ENCODE measurements at places on chromosomes 5 and 9. TPM values are rescaled to one million over a fixed set of nuclear protein-coding genes. Genes with fewer than 3 reads are reported as not detected.

- no peak for DNase-seq
These were observed 44.9 kb downstream of the PFDN1 start for GRCh38 chr5:140258016-140258415.

DNA sequence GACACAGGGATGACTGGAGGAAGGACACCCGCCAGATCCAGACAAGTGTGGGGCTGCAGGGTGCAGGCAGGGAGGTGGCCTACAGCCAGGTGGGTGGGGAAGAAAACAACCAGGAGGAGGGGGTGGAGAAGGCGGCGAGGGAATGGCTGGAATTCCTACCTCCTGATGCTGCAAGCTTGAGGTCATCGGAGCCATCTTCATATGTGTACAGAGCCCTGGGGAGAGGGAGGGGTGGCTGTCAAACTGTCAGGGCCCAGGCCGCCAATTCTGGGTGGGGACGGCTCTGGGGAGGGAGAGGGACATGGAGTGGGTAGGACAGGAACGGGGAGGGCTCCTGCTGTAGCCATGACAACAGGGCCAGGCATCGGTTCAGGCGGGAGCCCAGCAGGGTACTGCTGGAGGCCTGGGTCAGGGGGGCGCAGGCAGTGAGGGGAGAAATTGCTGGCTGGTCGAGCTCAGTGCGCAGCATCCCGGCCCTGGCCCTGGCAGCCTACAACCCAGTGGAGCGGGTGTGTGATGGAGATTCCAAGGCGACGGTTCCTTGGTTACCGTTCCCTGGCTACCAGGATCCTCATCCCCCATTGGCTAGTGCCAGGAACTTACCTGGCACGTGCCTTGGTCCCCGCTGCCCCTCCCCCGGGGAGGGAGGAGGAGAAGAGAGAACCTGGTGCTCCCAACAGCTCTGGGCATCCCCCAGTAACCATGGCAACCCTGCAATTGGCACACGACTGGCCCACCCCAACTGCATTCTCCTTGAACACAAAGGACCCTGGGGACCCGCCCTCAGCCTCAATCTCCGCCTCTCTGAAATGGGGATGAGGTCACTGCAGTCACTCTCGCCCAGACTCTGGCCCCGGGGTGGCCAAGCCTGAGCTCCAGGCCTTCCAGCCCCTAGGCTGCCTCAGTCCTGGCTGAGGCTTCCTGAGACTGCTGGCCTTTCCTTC, 4.5 kb downstream of the DBN1 start:
- no peak for DNase-seq

DNA sequence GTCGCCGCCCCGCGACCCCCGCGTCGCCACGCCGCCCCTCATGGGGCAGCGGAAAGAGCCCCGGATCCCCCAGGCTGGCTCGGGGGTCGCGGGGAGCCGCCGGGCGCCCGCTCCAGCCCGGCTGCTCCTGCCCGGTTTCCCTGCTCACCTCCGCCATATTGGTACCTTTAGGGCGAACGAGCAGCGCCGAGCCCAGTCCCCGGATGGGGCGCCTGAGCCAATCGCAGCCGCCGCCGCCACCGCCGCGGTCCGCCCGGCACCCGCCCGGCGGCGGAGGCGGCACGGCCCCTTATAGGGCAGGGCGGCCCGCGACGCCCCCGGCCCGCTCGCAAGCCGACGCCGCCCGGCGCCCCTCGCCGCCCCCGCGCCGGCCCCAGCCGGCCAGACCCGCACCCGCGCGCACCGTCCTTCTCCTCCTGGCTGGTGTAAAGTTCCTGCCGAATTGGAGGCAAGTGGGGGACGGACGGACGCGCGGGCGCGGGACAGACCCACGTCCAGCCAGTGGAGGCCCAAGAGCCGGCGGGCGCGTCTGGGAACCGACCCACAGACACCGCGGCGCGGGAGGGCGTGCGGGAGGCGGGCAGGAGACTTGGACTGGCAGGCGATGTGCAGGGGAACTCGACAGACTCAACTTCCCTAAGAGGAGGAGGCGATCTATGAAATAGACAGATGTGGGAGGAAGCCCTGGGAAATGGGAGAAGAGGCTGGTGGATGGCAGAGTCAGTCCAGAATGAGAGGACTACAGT, at the start of gene MIER3:
Gene MIER3 (minus strand): TSS at position 178 of the 746 bp plus-strand sequence. CDS start 21 bp downstream, at position 157.
- DNase-seq: peak; percentile 68

- no peak for DNase-seq
These were observed 169.7 kb downstream of the ARHGAP26 start for GRCh38 chr5:142939884-142940283.

GRCh38 chr5:164784230-164784629, 1278.8 kb downstream of the MAT2B start:
- DNase-seq: no peak

DNA sequence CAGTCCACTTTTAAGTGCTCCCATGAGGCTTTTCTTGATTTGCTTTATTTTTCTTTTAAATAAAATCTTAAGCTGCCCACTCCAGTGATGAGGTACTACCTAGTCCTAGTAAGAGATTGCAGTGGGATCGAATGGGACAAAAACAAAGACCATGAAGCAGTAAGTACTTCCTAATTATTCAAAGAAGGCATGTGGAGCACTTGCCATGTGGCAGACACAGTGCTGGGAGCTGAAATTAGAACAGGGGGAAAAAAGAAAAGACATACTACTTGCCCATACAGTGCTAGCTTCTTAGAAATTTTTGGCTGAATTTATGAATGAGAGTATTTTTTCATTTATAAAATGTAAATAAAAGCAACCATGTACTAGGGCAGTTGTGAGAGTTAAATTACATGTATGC, 239.9 kb upstream of the TNC start:
- DNase-seq: no peak

DNA sequence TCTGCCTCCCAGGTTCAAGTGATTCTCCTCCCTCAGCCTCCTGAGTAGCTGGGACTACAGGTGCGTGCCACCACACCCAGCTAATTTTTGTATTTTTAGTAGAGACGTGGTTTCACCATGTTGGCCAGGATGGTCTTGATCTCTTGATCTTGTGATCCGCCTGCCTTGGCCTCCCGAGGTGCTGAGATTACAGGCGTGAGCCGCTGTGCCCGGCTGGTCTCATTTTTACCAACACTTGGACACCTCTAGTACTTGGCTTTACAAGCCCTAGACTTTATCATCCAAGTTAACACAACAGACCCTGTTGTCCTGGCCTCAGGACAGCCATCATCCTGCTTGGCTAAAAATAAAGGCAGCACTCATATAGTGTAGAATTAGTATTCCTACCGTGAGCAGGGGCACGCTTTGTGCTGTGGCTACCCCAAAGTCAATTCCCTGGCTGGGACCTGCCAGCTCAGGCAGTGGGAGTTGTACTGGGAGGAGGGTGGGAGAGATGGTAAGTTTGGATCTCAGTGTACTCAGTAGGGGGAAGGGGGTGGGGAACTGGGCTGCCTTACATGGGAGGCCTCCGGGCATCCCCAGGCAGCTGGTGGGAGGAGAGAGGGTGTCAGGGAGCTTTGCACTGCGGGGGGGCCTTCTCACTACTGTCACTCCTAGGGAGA, 6.6 kb downstream of the PDZD2 start:
- DNase-seq: no peak

GRCh38 chr5:147287110-147287509, 52.3 kb downstream of the STK32A start:
- no peak for DNase-seq

DNA sequence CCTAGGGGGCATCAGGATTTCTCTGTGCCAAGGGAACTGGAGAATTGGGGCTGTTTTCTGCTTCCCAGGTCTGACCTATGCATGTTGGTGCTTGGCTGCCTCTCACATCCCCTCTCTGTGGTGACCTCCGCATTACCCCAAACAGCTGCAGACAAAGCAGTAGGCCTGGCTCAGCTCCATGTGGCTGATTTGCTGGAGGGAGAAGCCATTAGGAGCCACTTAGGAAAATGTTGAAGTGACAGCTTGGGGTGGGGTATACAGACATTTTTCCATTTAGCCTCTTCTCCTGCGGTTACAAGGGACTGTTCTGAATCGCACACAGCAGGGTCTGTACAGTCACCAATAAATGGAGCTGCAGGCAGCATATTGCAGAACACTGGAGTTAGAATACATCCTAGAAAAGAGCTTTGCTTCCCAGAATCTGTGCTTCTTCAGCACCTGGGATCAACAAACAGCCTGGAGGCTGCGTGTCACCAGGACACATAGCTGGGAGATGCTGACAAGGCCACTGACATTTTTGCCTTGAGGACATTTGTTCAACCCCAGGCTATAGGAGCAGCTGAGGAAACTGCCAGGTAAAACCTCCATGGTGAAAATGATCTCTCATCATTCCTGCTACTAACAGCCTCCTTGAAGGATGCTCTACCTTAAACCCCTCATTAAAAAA, 335.3 kb downstream of the DIRAS2 start:
- DNase-seq: no peak

- DNase-seq: no peak
These were observed 37.5 kb upstream of the SMU1 start for GRCh38 chr9:33113799-33114547.

IFNA13 gene
- not detected for total RNA-seq

NPDC1 gene
- total RNA-seq: 15.3 TPM

FAM151B gene
- total RNA-seq: 0.61 TPM

CCDC180 gene
- 7.1 TPM for total RNA-seq

C1QTNF3 gene
- 2.9 TPM for total RNA-seq

TMED7 gene
- total RNA-seq: 50.4 TPM

TLR4 gene
- total RNA-seq: 0.44 TPM

DIRAS2 gene
- total RNA-seq: not detected

AUH gene
- total RNA-seq: 17.4 TPM

SLC25A51 gene
- 13.3 TPM for total RNA-seq

INSL6 gene
- not detected for total RNA-seq

EPB41L4B gene
- total RNA-seq: not detected
